Right cardiac atrium (tissue), 5 donors: ENCODE measurements at places on chromosomes 6 and 20. TPM values are rescaled to one million over a fixed set of nuclear protein-coding genes. Genes with fewer than 3 reads are reported as not detected.

GRCh38 chr20:56217829-56218228 lies 30.7 kb upstream of the MC3R start:
- DNase-seq, result no peak

GRCh38 chr6:129785047-129785755 lies 75.2 kb upstream of the ARHGAP18 start:
- no peak for DNase-seq

GRCh38 chr6:165968408-165968807 lies 199.2 kb downstream of the TBXT start:
- DNase-seq, result no peak

GRCh38 chr6:140893432-140893831 lies 1239.3 kb upstream of the GJE1 start:
- DNase-seq, result no peak

GRCh38 chr6:28839443-28840120 lies 84.2 kb downstream of the TRIM27 start:
- DNase-seq, result no peak

DNA sequence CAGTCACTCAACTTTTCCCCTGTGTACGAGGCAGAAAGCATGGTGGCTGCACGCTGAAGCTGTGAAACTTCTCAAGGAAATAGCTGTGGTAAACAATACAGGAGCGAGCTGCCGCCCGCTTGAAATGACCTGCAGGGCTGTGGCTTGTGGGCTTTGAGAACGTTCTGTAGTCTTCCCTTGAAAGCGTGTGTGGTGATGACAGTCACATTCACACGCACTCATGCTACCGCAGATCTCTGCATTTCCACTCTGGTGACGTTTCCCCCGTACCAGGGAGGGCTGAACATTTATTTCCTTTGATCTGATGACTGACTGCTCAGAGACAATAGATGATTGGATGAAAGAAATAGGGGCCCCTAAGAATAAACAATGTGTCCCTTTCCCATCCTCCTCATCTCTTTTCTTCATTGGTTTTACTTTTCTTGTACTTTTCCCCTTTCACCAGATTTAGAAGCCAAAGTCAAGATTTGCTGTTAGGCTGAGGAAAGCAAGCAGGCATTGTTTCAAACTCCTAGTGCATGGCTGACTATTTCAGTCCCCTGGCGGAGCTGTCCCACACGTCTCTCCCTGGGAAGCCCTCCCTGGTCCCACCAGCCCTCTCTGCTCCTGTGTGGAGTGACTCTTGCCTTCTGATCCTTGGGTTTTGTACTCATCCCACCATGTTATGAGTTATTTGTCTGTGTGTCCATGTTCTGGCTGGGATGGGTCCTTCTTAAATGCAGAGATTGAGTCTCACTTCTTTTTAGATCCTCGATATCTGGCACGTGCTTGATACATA lies 3.9 kb downstream of the SYTL3 start:
- peak; percentile 76 for DNase-seq

GRCh38 chr6:73742433-73742832 lies 46.4 kb downstream of the CD109 start:
- DNase-seq, result no peak

DNA sequence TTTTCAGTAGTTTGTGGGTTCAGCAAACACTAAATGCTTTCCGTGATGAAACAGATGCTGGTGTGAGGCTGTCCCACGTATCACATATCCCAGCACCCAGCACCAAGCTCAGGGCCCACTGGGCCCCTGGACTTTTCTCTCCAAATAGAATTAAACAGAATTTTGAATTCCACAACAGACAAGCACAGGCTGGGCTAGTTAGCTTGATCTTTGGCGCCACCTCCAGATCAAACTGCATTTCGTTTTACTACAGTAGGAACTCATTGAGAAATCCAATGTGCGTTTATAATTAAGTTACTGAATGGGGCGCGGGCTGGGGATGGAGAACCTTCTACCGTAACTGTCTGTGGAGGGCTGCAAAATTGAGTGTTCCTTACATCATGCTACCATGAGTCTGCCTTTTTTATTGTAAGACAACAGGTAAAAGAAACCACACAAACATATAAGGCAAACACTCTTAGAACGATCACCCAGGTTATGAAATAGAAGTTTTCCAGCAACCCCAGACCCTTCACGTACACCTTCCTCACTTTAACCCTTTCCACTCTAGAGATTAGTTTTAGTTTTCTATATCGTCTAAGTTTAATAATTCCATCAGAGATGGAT lies 107.8 kb downstream of the ZFP64 start:
- DNase-seq, result peak; percentile 71

DNA sequence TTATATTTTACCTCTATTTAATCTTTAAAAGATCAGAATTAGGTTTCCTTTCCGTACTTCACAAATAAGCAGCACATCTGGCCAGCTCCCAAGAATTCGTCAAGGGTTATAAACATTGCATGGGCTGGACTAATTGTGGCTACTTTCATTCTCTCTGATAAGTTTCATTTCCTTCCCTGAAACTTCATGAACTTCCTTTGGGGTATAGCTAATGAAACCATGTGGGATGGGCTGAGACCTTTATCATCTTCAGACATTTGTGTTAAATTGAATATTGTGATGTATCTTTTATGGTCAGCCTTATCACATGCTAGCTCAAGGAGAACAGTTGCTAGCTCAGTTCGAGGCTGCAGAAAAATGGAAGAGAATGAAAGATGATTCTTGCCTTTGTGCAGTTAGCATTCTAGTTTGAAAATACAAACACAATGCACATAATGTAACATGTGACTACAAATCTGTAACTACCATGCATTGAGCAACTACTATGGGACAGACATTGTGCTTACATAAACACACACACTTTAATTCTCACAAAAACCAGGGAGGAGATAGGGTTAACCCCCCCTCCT lies 1.7 kb upstream of the GMPR start:
- no peak for DNase-seq

GRCh38 chr20:36806049-36806448 lies 32.5 kb upstream of the DSN1 start:
- no peak for DNase-seq

- no peak for DNase-seq
These were observed 158.3 kb upstream of the OGFRL1 start for GRCh38 chr6:71130277-71130676.

DNA sequence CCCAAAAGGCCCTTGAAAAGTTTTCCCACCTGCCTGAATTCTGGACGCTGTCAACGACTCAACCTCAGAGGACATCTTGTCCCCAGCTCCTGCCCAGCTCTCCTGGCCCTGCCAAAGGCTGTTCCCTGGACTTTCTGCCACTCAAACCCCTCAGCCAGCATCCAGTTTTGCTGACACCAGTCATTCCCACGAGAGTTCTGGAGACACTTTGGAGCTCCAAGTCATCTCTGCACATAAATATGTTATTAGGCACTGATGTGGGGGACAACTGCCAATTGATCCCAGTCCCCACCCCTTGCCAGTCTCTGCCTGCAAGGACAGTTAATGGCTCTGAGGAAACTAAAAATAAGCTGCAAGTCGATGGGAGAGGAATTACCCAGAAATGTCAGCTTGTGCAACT lies 38.9 kb upstream of the KCNB1 start:
- no peak for DNase-seq

DNA sequence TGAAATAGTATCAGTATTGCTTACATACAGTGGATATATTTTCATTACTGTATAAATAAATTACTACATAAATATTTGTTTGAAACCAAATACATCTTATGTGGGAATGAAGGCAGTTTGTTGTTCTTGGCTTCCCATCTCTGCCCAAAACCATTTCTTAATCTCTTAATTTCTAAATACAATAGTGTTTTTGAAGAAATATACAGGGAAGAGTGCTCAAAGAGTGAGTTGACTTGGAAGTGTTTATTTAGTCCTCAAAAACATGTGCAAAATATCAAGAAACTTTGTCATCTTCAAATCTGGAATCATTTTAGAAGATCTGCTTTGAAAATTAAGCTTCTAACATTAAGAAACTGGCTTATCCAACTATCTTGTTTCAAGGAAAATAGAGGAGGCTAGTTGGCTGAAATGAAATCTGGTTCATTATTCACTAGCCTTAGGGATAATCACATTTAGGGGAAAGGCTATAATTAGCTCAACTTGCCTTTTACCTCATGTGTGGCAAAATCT lies 259.8 kb upstream of the FLRT3 start:
- DNase-seq, result no peak

The TRIM31 gene
- not detected for polyA plus RNA-seq

The JPH2 gene
- 78.2 TPM for polyA plus RNA-seq

The SRXN1 gene
- polyA plus RNA-seq, result 23.9 TPM

The C20orf144 gene
- polyA plus RNA-seq, result 0.05 TPM
